ENCODE measurements at places on chromosomes 12 and 14.

GRCh38 chr12:27048822-27049752, 26.7 kb downstream of the MED21 start:
- DNase-seq, result no peak

- DNase-seq, result no peak
Measured at GRCh38 chr12:94435511-94435927, 24.1 kb downstream of the CEP83 start.

DNA sequence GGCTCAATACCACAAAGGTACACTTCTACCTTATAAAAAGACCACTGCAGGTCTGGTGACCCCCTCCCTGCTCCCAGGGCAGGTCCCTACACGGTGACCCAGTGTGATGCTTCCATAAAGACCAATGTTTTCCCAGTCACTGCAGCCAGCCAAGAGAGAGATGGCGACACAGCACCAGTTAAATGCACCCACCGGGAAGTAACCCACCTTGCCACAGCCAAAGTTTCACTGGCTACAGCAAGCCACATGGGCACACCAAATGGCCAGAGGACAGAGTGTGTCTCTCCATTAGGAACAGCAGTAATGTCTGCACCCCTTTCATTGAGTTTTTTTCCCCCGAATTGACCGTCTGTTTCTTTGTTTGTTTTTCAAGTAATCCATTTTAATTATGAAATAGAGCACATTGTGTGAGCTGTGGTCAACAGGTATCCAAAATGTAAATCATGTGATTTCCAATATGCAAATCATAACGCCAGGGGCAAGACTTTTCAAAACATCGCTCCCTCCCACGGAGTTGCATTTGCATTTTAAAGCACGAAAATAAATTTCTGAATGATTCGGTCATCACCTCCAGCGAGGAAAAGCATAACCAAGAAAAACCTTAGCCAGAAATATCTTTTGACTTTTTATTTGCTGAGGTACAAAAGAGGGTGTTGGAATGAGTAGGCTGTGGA, 48.9 kb upstream of the EML1 start:
- no peak for DNase-seq

DNA sequence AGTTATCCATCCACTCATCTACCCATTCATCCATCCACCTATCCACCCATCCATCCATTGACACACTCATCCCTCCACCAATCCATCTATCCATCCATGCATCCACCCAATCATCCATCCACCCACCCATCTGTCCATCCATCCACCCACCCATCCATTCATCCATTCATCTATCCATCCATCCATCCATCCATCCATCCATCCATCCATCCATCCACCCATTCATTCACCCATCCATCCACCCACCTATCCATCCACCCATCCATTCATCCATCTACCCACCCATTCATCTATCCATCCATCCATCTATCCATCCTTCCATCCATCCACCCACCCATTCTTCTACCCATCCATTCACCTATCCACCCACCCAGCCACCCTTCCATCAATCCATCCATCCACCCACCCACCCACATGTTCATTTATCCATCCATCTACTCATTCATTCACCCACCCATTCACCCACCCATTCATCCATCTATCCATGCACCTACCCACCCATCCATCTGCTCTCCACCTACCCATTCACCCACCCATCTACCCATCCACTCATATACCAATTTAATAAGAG, 193.8 kb upstream of the ARID2 start:
- no peak for DNase-seq

DNA sequence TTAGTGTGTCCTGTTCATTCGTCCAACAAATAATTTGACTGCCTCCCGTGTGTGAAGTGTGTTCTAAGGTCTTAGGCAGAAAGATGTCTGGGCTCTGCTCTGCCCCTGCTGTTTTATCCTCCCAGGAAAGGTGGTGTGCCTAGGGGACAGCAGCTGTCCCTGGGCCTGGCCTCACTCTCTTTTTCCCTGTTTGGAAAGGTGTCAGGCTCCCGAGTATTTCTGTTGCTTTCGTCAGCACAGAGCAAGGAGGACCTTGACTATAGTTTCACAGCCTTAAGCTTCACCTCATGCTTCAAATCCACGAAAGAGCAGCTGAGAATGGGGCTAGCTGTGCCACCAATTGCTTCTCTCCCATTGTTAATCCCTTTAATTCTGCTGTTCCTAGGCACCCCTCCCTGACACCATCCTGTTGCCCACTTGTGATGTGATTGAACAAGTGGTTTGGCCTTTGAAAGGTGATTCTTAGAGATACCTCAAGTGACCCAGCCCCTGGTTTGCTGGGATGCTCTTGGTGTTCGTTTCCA, 54.2 kb downstream of the TGFB3 start:
- DNase-seq, result no peak

DNA sequence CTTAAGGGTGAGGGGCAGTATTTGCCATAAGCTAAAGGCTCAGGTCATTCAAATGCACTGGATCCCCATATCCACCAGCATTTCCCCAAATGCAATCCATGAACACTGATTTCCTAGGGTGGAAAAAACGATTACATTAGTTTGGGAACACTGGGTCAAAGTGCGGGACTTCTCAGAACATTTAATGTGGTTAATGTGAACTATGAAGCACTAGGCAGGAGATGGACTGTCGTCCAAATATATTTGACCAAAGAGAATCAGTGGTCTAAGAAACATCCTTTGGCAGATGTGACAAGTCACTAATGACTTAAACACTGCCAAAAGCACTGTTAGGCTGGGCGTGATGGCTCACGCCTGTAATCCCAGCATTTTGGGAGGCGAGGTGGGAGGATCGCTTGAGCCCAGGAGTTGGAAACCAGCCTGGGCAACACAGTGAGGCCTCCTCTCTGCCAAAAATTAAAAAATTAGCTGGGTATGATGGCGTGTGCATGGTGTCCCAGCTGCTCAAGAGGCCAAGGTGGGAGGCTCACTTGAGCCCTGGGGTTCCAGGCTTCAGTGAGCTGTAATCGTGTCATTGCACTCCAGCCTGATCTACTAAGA, 205.4 kb downstream of the CALM1 start:
- DNase-seq, result no peak

DNA sequence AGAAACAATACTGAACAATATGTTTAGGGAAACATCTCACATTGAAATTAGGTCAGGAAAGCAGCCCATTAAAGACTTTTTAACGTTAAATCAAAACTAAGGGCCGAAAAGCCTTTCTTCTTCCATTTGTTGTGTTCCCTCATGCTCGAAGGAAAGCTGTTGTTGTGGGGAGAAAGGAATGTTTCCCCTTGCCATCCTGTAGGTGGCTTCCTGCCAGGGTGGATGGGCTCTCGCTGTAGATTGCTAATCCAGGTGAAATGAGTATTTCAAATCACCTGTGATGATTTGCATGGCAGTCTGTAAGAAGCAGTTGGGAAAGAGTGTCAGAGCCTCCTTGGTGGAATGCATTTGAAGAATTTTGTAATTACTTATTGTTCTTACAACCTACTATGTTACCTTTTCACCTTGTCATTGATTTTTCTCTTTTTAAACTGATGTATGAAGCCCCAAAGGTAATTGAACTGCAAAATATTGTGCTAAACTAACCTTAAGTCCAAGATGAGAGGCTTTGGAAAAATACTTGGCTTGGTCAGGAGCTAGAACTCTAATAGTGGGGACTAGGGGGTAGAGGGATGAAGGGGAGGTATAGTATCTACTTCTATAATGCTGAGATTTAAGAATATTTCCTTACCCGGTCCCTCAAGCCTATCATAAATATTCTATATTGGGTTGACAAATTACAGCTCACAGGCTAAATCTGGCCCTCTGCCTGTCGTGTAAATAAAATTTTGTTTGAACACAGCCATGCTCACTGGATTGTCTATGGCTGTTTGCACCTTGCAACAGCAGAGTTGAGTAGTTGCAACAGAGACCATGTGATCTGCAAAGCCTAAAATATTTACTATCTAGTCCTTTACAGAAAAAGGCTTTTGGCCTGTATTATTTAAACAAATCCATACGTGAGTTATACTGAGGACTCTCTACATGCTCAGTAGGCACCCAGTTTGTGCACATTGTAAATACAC, 7.7 kb upstream of the DCP1B start:
- DNase-seq, result no peak

GRCh38 chr14:61527325-61528100, 167.8 kb upstream of the HIF1A start:
- no peak for DNase-seq

DNA sequence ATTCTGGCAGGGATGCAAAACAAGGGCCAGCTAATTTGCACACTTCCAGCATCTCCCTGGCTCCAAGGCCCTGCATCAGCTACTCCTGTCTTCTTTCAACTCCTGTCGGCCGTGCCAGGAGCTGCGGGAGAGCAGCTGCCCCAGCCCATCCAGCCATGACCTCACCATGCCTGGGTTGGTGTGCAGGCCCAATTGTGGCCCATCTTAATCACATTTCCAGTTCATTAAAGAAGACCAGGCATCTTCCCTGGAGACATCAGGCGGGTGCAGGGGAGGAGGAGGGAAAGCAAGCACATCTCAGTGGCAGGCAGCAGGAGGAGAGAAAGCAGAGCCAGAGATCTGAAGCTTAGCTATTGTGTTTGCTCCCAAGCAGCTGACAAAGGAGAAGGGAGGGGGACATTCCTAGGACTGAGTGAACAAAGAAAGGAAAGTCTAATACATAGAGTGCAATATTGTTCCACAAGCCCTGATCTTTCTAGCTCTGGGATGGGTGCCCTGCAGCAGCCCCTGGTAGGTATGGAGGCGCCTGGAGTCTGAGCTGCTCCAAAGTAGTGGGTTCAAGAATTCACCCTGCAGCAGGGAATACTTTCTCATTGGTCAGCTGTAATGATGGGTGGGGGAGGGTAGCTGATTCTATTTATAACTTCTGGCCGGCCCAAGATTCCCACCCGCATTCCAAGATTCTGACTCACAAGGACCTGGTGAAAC, 40.1 kb downstream of the VWF start:
- no peak for DNase-seq

- no peak for DNase-seq
Measured at GRCh38 chr12:75888874-75889613, 142.5 kb downstream of the PHLDA1 start.

DNA sequence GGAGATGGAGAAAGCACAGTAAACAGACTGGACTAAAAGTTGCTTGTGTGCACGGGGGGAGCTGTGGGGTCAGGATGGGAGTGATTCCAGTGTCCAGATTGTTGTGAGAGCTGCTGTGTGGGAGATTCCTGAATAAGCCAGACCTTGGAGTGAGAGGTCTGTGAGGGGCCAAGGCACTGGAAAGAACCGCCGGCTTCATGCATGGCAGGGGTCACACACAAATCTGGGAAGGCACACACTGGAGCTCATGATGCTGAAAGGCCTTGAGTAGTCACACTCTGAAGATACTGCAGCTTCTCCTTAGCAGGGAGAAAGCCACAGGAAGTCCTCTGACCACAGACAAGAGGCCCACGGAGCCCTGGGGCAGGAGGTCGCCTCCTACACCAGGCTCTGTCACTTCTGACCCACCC, 23.1 kb downstream of the ADCY6 start:
- no peak for DNase-seq

DNA sequence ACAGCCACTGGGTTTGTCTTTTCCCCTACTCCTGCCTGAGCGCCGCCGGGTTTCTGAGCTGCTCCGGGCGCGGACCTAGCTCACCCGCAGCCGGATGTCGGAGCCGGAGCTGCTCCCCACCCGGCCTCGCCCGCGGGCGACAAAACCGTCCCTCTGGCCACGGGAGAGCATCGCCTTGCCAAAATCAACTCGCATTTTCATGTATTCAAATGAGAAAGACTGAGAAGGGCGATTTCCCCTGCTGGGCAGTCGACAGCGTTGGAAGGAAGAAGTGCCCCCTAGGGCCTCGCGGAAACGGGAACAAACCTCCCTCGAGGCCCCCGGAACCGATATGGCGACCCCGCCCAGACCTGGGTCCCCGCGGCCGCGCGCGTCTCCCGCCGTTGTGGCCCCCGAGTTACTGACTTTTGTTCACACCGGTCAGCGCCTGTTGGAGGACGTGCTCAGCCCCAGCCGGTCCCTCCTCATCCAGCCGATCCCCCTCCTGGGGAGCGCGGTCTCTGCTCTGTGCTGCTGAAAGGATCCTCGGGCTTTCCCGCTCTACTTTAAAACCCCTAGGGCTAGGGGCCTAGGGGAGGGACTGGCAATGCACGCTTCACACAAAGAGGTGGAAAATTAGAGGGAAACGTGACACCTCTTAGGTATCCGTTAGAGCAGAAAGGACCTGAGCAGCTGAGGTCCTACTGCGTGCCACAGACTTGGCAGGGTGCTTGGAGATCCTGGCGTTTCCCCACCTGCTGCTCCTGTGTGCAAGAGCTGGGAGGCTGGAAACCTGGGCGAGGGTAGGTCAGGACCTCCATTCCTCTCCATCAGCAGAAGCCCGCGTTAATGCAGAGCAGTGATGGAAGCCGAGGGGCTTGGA, 4.3 kb downstream of the TTC6 start:
- DNase-seq, result no peak

DNA sequence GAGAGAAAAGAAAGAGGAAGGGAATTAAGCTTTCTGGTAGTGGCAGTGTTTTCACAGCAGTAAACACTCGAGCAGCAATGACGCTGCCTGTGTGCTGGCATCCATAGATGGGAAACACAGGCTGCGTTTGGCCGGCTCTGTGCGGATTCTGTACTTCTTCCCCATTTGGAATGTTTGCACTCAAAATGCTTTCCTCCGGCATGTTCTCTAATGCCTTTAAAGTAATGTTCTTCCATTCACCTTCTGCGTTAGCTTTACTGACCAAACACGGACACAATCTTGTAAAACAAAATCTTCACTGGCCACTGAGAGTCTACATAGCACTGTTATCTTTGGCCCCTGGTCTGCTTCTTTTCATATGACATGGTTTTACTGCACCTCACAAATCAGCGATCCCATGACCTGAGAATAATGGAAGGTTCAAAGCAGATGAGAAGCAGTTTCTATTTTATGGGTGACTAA, 31.4 kb downstream of the DCP1B start:
- no peak for DNase-seq

DNA sequence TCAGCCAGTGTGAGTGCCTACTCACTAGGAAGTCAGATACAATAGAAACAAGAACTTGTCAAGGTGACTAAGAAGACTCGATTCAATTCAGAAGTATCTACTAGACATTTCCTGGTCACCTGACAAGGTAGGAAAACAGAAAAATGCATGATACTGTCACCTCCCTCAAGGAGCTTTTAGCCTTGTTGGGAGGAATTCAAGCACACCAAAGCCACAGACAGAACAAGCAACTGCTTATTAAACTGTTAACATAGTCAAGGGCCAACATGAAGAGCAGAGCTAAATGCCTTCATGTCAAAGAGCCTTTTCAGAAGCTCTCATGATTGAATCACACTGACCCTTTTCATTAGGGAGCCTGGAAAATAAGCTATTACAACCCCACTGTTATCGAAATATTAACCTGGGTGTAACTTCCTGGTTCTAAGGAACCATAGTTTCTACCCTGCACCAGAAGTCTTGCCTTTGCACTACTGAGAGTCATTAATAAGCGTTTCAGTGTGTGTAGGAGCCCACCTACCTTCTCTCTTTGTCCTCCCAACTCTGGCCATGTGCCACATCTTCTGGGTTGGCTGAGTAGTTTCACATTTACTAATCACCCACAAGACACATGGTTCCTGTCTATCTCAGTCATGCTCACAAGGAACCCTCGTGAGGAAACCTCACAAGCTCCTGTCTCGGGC, 31.0 kb upstream of the LGALS3 start:
- peak; percentile 28 for DNase-seq
